Thymus (tissue), 14 donors: ENCODE measurements at places on chromosomes 1 and 21. TPM values are rescaled to one million over a fixed set of nuclear protein-coding genes. Genes with fewer than 3 reads are reported as not detected.

GALE gene
- 22.1 TPM for total RNA-seq

TLR5 gene
- total RNA-seq, result 3.5 TPM

TRIM17 gene
- 0.09 TPM for total RNA-seq

CELSR2 gene
- 1.2 TPM for total RNA-seq

UMODL1 gene
- 1.7 TPM for total RNA-seq

SIM2 gene
- not detected for total RNA-seq

GRCh38 chr1:46401964-46402626 lies 8.0 kb downstream of the FAAH start:
- no peak for DNase-seq

DNA sequence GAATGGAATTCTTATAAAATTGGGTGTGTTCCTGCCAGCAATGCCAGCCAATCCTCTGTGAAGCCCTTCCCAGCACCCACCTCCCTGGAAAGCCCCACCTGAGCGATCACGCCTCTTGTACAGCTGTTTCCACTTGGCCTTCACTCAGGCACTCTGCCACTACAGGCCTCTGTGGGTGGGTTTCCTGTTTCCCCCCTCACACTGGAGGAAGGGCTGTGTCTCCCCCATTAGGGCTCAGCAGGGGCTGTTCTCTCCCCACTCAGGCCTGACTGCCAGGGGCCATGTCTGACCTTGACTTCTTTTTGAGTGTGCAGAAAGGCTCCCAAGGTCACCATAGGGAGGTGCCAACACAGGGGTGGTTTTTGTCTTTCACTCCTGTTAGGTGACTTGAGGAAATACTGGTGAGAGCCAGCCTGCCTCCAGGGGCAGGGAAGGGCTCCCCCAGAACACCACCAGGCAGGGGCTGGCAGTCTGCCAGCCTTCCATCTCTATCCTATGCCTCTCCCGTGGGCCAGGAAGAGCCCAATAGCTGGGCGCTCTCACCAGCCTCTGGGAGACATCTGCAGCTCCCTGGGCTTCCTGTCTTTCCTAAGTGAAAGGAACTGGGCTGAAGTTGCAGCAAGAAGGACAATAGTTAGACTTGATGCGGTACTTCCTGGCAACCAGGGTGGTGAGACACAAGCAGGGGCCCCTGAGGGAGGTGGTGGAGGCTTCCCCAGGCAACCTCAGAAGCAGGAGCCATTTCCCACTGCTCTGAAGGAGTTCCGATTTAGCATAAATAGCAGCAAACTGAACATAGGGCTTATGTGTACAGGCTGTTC lies 49.1 kb downstream of the ELK4 start:
- no peak for DNase-seq

DNA sequence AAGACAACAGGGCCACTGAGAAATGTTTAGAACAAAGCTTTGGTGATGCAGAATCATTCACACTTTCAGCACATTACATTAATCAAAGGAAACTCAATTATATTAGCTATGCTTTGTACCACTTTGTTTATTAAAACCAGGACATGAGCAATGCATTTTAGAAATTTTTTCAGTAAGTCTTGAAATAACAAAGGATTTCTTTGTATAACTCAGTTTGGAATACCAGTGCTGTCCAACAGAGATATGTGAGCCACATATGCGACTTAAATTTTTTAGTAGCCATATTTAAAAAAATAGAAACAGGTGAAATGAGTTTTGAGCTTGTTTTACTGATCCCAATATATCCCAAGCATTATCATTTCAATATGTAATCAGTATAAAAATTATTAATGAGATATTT lies 18.8 kb upstream of the F3 start:
- DNase-seq, result no peak

- no peak for DNase-seq
Measured at GRCh38 chr1:84861516-84861915, 31.5 kb downstream of the LPAR3 start.

GRCh38 chr21:33712022-33712803 lies 69.9 kb downstream of the ITSN1 start:
- DNase-seq, result peak; percentile 65
